Smooth muscle cell of the coronary artery (primary cell): ENCODE measurements at places on chromosomes 6 and 20. TPM values are rescaled to one million over a fixed set of nuclear protein-coding genes. Genes with fewer than 3 reads are reported as not detected.

SSTR4 gene
- total RNA-seq: not detected in 2 replicates

SLC22A16 gene
- not detected in 2 replicates for total RNA-seq

COL11A2 gene
- total RNA-seq: 0.08 and 0.12 TPM in 2 replicates

SYCP2 gene
- total RNA-seq: 0.45 and 0.70 TPM in 2 replicates

ENPP4 gene
- total RNA-seq: 0.75 and 2.6 TPM in 2 replicates

KHDC3L gene
- total RNA-seq: not detected in 2 replicates

KIAA1586 gene
- total RNA-seq: 8.4 and 11.7 TPM in 2 replicates

ME1 gene
- 3.5 and 11.0 TPM in 2 replicates for total RNA-seq
